ENCODE measurements at places on chromosomes 12 and 14. TPM values are rescaled to one million over a fixed set of nuclear protein-coding genes. Genes with fewer than 3 reads are reported as not detected.

GRCh38 chr14:45298423-45299117, 45.6 kb upstream of the MIS18BP1 start:
- DNase-seq = no peak

- DNase-seq = no peak
Measured at GRCh38 chr12:11652351-11653040, 3.0 kb downstream of the ETV6 start.

The TBX5 gene
- total RNA-seq = not detected

- DNase-seq = no peak
Measured at GRCh38 chr14:58824106-58824505, 186.3 kb downstream of the DACT1 start.

GRCh38 chr14:80585506-80585835, 356.1 kb downstream of the CEP128 start:
- DNase-seq = no peak

- DNase-seq = no peak
Measured at GRCh38 chr12:110693731-110694130, 4.8 kb upstream of the HVCN1 start.

DNA sequence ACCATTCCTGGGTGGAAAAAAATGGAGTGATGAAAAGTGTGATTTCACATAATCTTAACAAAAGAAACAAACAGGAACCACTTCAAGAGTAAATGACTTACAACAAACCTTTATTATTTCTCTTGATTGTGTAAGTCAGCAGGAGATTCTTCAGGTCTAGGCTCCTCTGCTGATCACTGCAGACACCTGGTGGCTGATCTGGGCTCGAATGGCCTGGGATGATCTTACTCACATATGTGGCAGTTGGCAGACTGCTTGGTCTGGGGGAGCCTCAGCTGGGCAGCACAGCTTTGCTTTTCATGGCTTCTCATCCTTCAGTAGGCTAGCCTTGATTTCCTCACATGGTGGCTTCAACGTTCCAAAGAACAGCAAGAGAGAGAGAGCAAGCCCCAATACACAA, 215.4 kb upstream of the PRICKLE1 start:
- DNase-seq = no peak

- peak; percentile 75 for DNase-seq
Measured at GRCh38 chr12:89949457-89950195, 241.0 kb upstream of the ATP2B1 start.

The DAO gene
- not detected for total RNA-seq

GRCh38 chr12:68474467-68475204, 136.1 kb upstream of the RAP1B start:
- no peak for DNase-seq

- no peak for DNase-seq
Measured at GRCh38 chr14:84410344-84410743, 1119.6 kb upstream of the FLRT2 start.

The CRIP1 gene
- 558 TPM for total RNA-seq

- peak; percentile 30 for DNase-seq
Measured at GRCh38 chr14:35533357-35534207, at the start of gene INSM2. Gene INSM2, plus strand, starts transcription at chr14:35534164. Its CDS starts 89 bp downstream, at chr14:35534253.

DNA sequence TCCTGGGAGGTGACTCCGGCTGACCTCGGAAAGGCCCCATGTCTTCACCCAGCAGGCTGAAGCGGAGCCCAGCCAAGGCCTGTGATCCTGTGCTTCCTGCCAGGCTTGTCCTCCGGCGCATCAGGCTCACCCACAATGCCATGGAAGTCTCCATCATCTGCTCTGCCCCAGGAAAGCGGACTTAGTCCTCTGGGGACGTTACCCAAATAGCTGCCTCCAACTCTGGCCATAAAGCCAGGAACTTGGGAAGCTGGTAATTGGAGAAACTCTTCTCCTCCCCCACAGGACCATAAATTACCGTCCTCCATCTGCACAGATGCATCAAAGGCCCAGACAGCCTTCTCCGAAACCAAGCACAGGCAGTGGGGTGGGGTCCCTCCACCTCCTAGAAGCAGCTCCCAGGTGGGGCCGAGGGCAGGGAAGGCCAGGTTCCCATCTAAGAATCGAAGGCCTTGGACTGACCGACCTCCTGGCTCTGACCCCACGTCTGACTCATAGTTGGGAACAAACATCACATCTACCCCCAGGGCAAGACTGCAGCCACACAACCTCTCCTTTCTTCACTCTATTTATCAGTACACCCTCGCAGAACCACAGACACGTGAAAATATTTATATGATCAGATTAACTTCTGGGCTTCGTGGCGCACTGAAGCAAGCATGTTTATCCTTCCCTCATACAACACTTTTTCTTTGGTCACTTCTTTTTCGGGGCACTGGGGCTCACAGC, 56.4 kb downstream of the PITPNM2 start:
- no peak for DNase-seq

DNA sequence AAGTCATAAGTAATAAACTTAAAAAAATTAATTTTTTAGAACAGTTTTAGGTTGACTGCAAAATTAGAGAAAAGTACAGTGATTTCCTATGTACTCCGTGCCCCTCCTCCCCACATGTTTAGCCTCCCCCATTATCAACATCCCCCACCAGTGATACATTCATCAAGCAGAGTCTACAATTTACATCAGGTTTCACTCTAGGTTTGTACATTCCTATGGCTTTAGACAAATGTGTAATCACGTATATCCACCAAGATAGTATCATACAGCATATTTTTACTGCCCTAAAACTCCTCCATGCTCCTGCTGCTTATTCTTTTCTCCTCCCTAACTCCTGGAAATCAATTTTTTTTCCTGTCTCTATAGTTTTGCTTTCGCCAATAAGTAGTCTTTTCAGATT, 438.7 kb downstream of the LRFN5 start:
- no peak for DNase-seq

The OVCH1 gene
- total RNA-seq = not detected

The RNU4-1 gene
- 1,793 TPM for total RNA-seq

The COCH gene
- total RNA-seq = not detected

GRCh38 chr12:2666846-2667245, 127.9 kb upstream of the FKBP4 start:
- DNase-seq = no peak

The ZNF26 gene
- total RNA-seq = 29.6 TPM

The TCL1B gene
- total RNA-seq = not detected

The TCTN2 gene
- 3.7 TPM for total RNA-seq

DNA sequence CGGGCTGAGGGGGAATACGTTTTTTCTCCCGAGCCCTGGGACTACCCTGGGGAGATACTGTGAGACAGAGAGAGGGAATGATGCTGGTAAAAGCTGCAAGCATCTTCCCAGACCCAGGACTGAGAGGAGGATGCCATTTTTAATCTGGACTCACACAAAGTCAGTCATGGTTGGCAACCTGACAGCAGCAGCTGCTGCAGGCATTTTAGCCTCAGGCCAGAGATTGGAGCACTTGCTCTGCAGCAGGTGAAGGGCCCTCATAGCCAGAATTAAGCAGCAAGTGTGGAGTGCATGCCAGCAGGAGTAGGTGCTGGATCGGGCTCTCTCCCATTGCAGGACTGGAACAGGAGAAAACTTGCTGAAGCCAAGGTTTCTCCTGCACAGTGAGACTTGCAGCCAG, 361.1 kb upstream of the CLEC14A start:
- DNase-seq = no peak

DNA sequence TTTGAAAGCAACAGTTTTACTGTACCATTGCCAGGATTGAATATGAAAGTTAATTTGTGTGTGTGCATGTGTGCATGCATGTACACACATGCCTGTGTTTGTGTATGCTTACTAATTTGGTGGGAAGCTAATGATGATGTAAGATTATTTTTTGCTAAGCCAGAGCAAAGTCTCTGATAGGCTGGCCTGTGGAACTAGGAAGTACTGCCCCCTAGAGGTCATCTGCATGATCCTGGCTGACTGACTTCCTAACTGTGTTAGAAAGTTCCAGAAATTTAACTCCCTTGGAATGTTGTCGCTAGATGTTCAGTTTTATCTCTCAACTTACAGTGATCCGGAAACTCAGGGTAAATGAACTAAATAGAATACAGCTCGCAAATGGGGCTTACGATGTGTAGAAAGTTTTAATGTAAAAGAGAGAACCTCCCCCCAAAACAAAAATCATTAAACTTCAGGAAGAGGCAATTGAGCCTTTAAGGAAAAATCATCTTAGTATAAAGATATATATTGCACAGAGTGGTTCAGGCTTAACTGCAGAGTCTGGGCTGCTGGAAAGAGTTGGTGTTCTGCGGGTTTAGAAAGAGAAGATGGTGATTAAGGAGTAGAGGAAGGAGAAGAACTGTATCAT, 34.3 kb upstream of the SLC38A1 start:
- peak; percentile 65 for DNase-seq

The FAM216A gene
- 3.1 TPM for total RNA-seq

GRCh38 chr14:104390941-104391901, 188.3 kb upstream of the C14orf180 start:
- DNase-seq = no peak

GRCh38 chr14:23056956-23057756, at the start of gene CDH24:
Gene CDH24, minus strand, starts transcription at chr14:23057520. Its CDS starts 1,787 bp downstream, at chr14:23055733.
- peak; percentile 54 for DNase-seq

DNA sequence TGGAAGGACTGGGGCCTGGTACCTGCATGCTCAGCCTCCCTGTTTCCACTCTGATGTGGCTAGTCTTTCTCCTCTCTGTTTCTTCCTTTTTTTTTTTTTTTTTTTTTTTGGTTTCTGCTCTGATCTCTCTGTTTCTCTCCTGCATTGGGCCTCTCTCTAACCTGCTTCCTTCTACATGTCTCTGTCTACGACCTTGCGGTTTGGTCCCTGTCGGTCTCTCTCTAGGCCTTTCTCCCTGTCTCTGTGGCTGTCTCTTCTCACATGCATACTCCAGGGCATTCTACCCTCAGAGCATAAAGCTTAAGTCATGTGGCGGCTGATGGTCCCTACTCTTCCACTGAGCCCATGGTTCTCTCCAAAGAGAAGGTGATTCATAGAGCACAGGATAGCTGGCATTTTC, 1096.6 kb downstream of the BCL11B start:
- DNase-seq = no peak

The DEGS2 gene
- not detected for total RNA-seq

DNA sequence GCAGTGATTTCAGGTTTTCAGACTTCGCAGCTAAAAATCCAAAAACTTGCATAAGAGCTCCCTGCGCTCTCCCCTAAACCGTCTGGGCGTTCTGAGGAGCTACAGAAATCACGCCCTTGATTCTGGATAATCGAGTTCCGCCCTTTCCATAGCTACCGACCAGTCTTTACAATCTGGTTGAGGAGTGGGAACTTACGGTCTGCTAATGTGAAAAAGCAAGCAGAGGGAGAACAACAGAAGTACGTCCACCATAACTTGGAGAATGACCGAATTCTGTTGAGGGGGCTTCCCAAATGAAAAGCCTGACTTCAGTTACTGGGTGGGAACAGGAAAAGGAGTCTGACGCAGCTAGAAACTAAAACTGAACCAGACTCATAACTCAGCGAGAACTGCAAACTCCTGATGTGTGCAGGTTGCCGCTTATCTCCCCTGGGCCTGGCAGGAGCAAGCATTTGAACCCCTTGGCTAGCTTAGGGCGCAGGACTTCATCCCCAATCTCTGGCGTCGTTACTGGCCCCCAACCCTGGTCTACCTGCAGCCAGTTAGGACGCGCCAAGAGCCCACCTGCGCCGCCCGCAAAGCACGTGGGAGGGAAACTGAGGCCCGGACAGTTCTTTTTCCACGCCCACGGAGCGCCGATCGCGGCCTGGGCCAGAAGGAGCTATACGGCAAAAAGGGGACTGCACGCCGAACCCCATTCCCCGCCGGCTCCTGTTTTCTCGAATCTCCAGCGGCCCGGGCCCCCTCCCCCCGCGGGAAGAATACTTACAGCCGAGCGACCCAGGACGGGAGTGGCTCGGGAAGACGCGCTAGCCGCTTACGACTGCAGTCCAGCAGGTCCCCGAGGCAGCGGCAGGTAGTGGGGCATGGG, 838 bp downstream of the LRIG3 start:
- DNase-seq = no peak

All from CD4-positive, CD25-positive, alpha-beta regulatory T cell (primary cell).